ENCODE measurements at places on chromosomes 7 and 10.

DNA sequence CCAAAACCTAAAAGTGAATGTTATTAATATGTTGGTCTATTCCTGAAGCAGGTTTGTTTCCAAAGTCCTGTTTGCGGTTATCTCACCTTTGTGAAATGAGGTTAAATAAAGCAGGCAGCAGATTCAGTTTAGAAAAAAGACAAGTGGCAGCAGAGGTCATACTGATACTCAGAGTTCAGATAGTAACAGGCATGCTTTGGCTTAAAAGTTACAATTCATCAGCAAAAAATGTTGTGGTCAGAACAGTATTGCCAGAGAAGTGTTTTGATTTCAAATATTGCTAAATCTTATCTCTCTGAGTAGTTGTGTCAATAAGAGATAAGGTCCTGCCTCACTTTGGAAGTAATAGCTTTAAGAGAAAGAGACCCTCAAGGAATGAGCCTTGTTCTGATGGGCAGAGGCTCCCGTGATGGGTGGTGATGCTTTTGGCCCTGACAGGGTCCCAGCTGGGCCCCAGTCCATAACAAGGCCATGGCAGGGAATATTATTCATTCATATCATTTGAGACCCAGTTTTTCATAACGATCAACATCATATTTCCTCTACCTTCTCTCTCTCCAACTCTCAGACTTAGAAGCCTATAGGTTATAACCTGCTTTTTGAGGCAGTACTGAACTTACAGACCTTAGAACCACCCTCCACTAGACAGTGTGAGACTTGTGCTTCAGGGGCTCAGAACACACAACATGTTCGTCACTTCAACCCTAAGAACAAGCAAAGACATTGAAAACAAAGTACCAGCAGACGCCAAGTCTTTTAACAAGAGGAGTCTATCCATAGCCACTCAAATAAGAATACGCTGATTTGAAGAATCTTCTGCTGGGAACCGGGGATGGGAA is 58.5 kb upstream of the AHR start:
- DNase-seq: no peak

DNA sequence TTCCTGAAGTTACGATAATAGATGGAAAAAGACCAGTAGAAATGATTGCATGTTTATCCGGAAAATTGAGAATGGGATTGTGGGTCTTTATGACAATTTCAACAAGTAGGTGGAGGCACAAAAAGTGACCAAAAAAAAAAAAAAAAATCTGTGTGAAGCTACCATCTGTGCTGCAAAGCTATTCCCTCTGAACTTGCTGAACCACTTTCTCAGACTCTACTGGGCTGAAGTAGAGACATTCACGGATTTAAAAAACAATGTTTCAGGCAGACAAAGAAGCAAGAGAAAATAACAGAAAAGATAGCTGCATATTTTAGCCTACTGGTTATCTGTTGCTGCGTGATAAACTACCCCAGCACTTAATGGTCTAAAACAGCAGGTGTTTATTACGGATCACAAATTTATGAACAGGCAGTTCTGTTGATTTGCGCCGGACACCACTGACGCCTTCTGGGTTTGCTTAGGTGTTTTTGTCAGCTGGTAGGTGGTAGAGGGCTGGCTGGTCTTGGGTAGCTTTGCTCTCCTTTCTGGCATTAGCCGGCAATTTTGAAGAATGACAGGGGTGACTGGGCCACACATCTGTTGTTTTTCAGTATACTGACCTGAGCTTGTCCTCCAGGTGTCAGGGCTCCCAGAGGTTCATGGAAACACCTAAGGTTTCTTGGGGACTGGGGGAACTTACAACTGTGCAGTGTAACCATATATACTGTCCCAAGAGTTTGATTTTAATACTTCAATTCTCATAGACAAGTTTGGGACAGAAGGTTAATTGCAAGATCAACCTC is 665.1 kb downstream of the CCSER2 start:
- DNase-seq: no peak

DNA sequence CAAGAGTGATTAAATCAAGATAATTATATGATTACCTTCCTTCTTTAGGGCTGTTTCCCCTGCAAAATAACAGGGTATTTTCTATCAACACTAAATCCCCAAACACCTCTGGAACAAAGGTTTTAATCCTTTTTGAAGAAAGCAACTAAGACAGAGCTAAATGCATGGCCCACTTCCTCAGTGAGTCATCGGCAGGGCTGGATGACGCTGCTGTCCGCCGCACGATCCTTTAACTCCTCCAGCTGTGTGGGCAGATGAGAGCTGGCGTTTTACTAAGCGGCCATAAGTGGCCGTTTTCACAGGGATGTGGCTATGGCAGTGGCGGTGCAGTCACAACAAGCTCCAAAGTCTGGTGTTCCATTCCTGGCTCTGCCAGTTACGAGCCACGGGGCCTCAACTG is 76.0 kb upstream of the C1QL3 start:
- DNase-seq: no peak

GRCh38 chr10:70160798-70161197 is 9.5 kb downstream of the SAR1A start:
- no peak for DNase-seq

DNA sequence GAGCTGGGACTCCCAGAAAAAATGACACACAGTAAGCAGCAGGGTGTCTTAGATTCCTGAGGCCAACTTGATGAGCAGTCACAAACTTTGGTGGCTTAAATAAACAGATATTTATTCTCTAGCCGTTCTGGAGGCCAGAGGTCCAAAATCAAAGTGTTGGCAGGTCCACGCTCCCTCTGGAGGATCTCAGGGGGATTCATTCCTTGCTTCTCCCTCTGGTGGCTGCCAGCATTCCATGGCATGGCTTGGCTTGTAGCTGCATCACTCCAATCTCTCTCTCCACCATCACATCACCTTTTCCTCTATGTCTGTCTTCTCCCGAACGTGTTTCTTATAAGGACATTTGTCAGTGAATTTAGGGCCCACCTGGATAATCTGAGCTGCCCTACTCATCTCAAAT is 98.4 kb downstream of the OSBPL3 start:
- DNase-seq: no peak

DNA sequence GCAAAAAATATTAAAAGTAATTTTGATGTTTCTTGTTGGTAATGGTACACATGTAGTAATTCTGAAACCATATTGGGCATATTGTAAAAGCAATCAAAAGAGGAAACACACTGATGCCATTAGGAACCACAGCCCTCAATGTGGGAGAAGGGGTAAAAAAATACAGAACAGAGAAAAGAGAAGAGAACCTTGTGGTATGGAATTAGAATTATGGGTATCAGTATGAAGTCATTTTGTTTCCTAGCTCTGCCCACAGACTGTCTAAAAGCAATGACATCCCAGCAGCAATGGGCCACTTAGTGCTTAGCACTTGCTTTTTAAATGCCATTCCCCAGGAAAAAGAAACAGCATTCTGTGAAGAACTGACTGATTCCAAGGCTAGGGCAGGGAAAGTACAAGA is 61.5 kb downstream of the CPVL start:
- no peak for DNase-seq

GRCh38 chr7:55427800-55428199 is 62.7 kb downstream of the LANCL2 start:
- no peak for DNase-seq

DNA sequence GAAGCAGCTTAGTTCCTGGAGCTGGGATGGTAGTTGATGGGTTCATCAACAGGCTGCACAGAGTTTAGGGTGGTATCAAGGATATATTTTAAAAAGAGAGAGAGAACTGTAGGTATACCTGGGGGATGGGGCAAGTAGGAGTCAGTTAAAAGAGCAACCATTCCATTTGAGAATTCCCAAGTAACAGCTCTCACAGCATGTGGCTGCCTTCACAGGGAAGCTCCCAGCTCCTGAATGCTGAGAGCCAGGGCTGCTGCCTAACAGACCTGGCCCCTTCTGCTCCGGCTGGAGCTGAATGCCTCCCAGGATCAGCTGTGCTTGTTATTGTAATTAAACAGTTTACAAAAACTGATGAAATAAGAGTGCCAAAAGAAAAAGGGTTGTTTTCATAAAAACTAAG is 58.8 kb upstream of the GPR26 start:
- DNase-seq: no peak

DNA sequence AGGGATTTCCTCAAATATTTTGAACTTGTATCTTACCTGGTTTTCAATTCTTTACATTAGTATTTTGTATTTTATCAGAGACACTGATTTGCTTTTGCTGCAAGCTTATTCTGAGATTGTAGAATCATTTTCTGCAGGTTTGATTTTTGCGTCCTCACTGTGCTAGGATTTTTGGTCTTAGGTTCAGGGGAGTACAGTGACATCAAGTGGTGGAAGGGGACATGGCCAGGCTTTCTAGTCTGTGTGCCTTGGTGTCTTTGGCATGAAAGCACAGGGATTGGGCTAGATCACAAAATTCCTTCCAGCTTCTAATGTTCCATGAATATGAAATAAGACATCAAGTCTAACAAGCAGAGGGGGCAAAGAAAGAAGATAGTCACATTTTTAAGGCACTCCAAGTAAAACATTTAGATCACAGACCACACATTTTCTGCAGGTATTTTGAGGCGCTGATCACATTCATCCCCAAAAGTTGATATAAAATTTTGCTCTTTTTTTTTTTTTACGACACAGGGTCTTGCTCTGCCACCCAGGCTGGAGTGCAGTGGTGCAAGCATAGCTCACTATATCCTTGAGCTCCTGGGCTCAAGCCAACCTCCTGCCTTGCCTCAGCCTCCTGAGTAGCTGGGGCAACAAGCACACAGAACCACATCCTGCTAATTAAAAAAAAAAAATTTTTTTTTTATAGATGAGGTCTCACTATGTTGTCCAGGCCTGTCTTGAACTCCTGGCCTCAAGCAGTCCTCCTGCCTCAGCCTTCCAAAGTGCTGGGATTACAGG is 124.4 kb downstream of the PON1 start:
- DNase-seq: peak; percentile 41

DNA sequence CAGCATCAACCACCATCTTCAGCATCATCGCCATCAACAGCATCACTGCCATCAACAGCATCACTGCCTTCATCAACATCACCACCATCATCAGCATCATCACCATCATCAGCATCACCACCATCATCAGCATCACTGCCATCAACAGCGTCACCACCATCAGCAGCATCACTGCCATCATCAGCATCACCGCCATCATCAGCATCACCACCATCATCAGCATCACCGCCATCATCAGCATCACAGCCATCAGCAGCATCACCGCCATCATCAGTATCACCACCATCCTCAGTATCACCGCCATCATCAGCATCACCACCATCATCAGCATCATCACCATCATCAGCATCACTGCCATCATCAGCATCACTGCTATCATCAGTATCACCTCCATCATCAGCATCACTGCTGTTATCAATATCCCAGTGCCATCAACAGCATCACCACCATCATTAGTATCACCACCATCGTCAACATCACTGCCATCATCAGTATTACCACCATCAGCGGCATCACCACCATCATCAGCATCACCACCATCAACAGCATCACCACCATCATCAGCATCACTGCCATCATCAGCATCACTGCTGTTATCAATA is 115.2 kb downstream of the RGS10 start:
- no peak for DNase-seq

DNA sequence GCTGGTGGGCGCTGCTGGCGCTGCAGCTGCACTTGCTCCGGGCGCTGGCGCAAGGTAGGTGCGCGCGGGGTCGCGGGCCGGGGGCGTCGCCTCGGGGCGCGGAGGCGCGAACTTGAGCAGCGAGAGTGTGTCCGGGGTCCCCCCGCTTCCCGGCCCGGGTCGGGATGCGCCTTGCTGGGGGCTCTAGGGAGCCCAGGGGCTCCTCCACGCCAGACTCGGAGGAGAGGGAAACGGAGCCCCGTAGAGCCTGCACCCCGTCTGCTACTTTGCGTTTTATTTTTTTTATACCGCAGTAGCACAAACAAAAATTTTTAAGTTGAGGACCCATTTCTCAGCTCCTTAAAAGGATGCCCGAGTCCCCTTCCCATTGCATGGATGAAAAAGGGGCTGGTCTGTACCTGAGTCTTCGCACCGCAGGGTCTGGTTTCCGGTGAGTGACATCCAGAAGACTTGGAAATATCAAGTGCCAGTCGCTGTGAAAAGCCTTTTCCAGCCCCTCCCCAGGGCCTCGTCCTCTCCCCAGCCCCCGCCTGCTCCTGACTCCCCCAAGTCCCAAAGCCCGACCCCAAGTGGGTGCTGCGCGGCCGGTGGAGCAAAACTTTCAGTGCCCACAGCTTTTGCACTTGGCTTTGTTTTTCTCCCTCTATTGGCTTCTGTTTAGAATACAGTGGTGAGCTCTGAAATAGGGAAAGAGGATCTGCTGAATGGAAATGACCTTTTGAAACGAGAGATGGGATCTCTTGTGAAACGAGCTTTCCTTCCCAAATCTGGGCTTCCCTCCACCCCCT is 973 bp downstream of the SDK1 start:
- DNase-seq: peak; percentile 51

- no peak for DNase-seq
Observed at GRCh38 chr10:57983281-57983791, 284.4 kb downstream of the IPMK start.

DNA sequence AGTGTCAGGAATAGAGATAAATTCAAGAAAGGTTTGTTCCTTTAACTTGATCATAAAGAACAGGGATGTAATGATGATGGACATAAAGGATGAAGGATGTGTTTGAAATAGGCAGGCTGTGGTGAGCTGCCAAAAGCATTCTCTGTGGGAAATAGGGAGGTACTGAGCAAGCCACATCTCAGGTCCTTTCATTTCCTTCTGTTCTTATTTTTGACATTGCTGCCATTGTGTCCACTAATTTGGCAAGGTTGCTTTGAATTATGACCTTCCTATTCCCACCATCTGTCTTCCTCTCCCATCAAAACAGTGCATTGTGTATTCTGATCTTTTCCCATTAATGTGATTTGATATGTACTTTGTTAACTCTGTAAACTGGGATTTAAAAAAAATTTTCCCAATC is 9.4 kb downstream of the SCRN1 start:
- no peak for DNase-seq

DNA sequence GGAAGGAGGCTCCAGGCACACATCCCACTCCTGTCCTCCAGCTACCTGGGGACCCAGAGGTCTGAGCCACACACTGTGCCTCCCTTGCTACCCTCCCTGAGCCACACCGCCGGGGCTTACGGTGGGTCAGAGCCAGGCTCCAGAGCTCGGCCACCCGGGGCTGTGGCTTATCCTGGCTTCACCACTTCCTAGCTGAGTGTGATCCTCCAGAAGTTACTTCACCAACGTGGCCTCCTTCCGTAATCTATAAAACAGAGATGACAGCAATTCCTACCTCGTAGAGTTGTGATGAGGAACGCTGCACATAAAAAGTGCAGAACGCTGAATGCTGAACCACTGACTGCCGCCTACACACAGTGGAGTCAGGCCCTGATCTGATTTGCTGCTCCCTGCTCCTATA is 285.0 kb downstream of the PRPF18 start:
- DNase-seq: no peak

- no peak for DNase-seq
Observed at GRCh38 chr10:125955766-125956165, 59.4 kb downstream of the FANK1 start.

GRCh38 chr7:47651355-47652317 is 69.7 kb upstream of the TNS3 start:
- DNase-seq: no peak

Data from large intestine (tissue), 12 donors.